ENCODE measurements at places on chromosomes 11 and 22. TPM values are rescaled to one million over a fixed set of nuclear protein-coding genes. Genes with fewer than 3 reads are reported as not detected.

Gene DBX1
- not detected for total RNA-seq

Gene SSTR3
- total RNA-seq: not detected

Gene BSCL2
- total RNA-seq: 185 TPM

Gene SLC6A5
- not detected for total RNA-seq
